C1 segment of cervical spinal cord (tissue), 14 donors: ENCODE measurements at places on chromosomes 16 and 17.
A peak's percentile ranks its signal among the peaks of the same experiment; 100 is the strongest.

GRCh38 chr17:63698886-63699637 lies 863 bp downstream of the LIMD2 start:
- peak; percentile 45 for DNase-seq

DNA sequence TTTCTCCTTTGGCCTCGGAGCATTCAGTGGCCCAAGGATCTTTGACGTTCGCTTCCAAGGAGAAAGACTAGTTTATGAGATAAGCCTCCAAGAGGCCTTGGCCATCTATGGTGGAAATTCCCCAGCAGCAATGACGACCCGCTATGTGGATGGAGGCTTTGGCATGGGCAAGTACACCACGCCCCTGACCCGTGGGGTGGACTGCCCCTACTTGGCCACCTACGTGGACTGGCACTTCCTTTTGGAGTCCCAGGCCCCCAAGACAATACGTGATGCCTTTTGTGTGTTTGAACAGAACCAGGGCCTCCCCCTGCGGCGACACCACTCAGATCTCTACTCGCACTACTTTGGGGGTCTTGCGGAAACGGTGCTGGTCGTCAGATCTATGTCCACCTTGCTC lies 1.4 kb downstream of the AOC3 start:
- DNase-seq, result no peak

DNA sequence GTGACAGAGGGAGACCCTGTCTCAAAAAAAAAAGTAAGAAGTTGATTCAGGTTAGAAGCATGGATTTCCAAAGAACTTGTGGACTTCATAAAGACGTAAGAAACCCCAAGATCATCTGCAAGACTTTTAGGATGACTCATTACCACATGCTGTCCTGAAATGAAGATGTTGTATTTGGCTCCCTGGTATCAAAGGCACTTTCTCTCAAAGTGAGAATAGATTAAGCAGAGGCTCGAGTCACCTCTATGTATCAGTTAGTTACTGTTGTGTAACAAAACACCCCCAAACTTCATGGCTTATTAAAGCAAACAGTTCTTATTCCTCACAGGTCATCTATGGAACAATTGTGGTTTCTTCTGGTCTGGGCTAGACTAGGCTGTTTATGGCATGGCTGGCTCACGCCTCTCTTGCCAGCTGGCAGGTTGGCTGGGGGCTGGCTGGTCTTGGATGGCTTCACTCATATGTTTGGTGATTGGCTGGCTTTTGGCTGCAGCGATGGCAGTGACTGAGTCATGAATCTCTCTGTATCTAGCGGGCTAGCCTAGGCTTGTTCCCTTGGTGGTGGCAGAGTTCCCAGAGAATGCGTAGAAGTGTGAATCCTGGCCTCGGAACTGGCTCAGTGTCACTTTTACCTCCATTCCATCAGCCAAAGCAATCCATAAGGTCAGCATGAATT lies 60.4 kb upstream of the MSI2 start:
- no peak for DNase-seq

DNA sequence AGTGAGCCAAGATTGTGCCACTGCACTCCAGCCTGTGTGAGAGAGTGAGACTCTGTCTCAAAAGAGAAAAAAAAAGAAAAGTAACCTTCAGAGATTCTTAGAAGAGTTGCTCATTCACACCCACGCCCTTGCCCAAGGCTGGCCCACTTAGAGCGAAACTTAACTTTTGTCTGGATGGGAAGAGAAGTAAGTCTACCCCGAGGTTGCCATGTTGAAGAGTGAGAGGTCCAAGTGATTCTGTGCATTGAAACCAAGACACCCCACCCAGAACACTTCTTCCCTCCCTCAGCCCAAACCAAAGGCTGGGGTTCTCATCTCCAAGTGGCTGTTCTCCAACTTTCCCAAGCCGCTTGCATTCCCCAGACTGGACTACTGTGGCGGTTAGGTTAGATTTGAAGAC lies 2.4 kb upstream of the CISD3 start:
- no peak for DNase-seq

GRCh38 chr16:85193115-85193493 lies 80.8 kb upstream of the CIBAR2 start:
- DNase-seq, result no peak

GRCh38 chr17:40602445-40603443 lies 37.5 kb upstream of the CCR7 start:
- DNase-seq, result no peak

DNA sequence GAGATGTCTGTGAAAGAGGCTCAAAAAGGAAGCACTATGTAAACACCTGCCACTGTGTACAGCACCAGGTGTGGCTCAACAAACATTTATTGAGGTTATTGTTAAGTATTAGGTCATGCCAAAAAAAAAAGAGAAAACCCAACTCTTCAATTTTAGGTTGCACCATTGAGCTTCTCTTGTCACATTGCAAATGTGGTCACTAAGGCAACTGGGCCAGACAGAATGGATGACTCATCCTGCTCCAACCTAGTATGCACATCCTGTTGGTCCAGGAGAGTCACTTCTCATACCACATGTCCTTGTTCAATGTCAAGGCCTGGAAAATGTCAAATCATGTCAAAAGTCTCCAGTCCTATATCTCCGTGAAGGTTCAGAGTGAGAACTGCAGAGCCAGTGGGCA lies 25.0 kb downstream of the HOXB1 start:
- DNase-seq, result no peak

DNA sequence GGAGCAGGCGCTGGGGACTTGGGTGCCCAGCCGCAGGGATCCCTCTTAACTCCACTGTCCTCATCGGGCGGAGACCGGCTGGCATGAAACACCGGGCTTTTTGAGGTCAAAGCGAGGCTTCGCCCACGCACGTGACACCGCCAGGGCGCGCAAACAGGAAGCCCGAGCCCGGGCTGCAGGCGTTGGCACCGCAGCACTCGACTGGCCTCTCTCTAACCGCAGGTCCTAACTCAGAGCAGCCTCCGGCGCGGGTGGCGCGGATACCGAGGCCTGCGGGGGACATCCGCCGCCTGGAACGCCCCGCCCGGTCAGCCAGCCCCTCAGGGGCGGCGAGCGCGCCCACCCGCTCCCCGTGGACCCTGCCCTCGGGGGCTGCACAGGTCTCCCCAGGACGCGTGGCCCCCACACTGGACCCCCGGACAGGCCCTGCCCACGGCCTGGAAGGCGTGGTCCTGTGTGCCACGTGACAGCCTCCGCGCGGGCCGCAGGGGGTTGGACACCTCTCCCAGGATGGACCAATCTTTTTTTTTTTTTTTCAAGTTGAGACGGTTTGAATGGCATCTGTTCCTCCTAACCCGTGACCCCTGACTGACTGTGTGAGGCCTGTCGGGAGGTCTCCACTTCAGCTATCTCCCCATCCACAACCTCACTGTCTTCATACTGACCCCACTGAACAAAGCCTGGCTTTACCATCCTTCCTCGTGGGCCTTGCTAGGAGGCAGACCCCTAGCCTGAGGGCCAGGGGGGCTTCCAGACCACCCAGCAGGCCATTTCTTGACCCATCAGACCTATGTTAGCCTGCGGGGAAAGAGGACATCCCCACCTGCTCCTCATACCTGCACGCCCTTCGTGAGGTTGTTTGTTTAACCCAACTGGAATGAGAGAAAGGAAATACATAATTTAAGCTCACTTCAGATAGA lies 8.4 kb upstream of the SLC47A2 start:
- DNase-seq, result peak; percentile 50

- no peak for DNase-seq
Observed at GRCh38 chr17:66210208-66210574, 18.3 kb upstream of the CEP112 start.

GRCh38 chr16:22942811-22943210 lies 128.8 kb downstream of the HS3ST2 start:
- no peak for DNase-seq

- no peak for DNase-seq
Observed at GRCh38 chr17:57385975-57386374, 129.7 kb downstream of the MSI2 start.

GRCh38 chr17:81483085-81483861 lies 29.3 kb downstream of the ACTG1 start:
- no peak for DNase-seq

- no peak for DNase-seq
Observed at GRCh38 chr16:65624229-65624628, 502.4 kb upstream of the CDH11 start.

DNA sequence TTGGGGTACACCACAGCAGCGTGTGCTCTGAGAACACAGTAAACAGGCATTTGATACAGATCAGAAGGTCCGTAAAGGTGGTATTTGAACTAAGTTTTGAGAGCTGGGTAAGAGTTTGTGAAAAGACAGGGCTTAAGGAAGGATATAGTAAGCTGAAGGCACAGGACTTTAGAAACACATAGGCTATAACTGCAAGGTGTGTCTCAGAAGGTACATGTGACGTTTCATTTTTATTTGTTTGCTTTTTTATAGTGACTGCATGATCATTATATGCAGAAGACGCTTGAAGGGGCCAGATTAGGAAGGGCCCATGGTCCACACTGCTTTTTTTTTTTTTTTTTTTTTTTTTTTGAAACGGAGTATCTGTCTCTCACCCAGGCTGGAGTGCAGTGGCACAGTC lies 644.6 kb downstream of the WWOX start:
- DNase-seq, result no peak

DNA sequence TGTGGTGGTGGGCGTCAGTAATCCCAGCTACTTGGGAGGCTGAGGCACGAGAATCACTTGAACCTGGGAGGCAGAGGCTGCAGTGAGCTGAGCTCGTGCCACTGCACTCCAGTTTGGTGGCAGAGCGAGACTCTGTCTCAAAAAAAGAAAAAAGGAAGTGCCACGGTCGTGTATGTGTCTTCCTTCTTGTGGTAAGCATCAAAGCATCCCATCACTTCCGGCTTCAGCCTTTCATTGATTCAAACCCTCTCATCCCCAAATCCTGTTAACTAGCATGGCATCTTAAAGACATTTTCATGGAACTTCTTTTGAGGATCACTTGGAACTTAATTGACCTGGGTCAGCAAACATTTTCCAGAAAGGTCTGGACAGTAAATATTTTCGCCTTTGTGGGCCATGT lies 126.2 kb downstream of the CPPED1 start:
- no peak for DNase-seq

GRCh38 chr16:27444470-27444869 lies 42.5 kb downstream of the IL21R start:
- no peak for DNase-seq

GRCh38 chr16:67858500-67858899 lies 11.0 kb upstream of the CENPT start:
- no peak for DNase-seq

- no peak for DNase-seq
Observed at GRCh38 chr17:46197530-46197929, 4.3 kb upstream of the KANSL1 start.

- DNase-seq, result no peak
Observed at GRCh38 chr17:59807892-59808509, 84.7 kb downstream of the TUBD1 start.

DNA sequence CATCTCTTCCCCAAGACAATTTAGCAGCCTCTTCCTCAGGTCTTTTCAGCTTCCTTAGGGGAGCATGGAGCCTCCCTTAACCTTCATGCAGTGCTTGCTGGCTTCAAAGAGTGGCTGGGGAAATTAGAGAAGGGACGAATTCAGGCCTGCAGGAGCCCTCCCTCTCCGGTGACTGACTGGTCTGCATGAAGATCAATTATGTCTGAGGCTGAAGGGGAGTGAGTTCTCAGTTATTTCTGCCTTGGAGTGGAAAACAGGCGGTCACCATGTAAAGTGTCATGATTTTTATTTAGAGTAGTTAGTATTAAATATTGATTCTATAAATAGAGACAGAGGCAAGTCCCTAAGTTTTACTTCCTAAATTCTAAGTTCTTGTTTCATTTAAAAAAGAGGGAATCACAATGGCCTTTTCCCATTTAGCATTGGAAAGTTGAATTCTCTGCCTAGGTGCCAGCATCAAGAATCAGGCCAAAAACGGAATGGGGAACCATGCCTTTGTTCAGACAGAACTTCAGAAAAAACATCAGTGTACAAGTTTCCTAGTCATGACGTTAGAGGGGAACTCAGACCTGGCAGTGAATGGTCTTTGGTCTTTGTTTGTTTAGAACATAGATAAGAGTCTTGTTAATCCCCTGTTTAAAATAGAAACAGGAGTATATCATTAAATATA lies 4.4 kb downstream of the GABARAPL2 start:
- DNase-seq, result no peak

- DNase-seq, result no peak
Observed at GRCh38 chr16:12461201-12461600, 342.5 kb downstream of the CPPED1 start.

DNA sequence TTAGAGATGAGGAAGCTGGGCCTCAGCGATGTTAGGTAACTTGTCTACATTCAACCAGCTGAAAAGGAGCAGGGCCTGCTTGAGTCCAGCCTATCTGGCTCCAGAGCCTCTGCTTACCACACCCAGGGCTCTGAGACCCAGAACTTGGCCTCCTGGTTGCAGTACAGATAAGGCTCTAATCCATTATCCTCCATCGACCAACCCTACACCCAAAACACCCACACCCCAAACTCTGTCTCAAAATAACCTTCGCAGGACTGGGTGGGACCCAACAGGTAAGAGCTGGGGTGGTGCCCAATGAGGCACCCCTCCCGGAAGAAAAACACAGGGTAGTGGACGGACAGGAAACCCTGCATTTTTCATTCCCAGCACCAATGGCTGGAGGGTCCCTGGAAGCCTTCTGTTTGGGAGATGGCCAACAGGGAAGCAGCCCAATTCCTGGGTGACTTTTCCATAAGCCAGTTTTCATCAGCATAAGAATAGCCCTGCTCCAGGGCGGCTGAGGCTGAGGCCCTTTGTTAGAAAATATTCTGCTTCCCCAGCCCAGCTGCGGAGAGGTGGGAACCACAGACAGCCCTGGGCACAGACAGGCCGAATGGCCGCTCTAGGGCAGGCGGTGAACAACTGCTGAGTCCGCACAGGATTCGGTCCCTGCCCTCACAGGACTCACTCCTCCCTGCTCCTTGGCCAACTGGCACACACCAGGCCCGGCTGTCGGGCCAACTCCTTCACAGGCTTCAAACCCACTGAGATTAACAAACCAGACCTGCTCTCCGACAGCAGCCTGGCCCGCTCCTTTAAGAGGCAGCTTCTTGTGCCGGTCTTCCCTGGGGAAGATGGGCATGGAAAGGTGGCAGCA lies 9.8 kb downstream of the SMIM5 start:
- DNase-seq, result no peak

- no peak for DNase-seq
Observed at GRCh38 chr16:75760018-75760519, 33.8 kb upstream of the CPHXL start.

DNA sequence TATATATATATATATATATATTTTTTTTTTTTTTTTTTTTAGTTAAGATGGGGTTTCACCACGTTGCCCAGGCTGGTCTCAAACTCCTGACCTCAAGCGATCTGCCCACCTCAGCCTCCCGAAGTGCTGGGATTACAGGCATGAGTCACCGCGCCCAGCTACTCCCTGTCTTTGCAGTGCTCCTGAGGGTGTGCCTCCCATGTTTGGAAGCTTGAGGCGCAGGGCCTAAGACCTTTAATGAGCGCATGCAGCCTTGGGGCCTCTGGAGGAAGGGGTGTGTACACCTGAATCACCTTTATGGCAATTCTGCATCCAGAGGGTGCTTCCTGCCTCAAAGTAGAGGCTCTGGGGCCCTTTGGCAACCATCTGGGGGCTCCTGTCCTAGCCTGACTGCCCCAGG lies 219.4 kb upstream of the CIBAR2 start:
- no peak for DNase-seq

- DNase-seq, result no peak
Observed at GRCh38 chr17:68674029-68674925, 73.1 kb upstream of the FAM20A start.

GRCh38 chr17:29243792-29244191 lies 2.9 kb upstream of the CRYBA1 start:
- DNase-seq, result no peak
